ENCODE measurements at places on chromosomes 5 and 9. TPM values are rescaled to one million over a fixed set of nuclear protein-coding genes. Genes with fewer than 3 reads are reported as not detected.

- DNase-seq: peak; percentile 84
Observed at GRCh38 chr9:129174102-129174723, 3.8 kb downstream of the IER5L start.

DNA sequence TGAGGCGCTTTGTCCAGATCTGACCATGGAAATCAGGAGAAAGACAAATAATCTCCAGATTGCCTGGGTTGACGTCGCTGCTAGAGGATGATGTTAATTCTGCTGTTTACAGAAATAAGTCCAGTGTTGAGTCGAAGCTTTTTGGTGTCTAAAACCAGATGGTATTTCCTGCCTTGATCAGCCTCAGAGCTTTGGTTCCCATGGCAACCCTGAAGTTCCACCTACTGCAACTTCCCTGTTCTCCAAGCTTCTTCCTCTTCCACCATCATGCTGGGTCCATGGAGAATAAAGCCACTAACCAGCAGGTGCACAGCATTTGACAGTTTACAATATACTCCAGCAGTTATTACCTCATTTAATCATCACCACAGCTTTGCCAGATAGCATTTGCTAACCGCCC is 18.0 kb upstream of the GABBR2 start:
- peak; percentile 8 for DNase-seq

- DNase-seq: no peak
Observed at GRCh38 chr5:173752653-173753052, 135.5 kb upstream of the CPEB4 start.

- no peak for DNase-seq
Observed at GRCh38 chr5:176738637-176739250, 71.6 kb upstream of the UNC5A start.

DNA sequence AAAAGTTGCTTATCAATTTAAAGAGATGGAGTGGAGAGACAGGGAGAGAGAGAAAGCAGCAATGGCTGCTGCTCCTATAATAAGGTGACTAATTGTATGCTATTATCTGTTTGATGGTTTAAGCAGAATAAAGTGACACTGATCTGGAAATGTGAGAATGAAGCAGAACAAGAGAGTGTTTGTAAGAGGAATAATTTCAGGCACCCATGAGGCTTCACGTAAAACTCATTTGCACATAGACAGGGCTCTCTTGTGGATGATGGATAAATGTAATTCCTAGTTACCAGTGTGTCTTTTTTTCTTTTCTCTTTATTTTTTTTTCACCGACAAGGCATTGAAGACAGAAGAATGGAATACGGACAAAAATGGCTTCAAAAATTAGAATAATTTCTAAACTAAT is 228.8 kb upstream of the TYRP1 start:
- DNase-seq: no peak

DNA sequence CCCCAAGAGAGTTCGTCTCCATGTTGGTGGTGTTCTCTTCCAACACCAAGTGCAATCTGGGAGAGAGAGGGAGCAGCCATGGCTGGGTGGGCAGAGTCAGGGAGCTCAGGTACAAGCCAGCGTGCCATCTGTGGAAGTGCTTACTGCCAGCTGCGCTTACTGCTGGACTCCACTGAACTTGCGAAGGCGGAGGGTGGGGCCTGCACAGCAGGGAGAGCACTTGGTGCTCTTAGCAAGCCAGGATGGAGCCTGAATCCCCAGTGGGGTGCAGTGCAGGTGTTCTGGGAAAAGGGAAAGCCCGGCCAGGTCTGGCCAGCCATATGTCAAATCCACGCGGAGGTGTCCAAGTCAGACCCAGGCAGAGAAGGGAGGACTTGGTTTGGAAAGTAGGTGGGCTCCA is 142.0 kb downstream of the FANCC start:
- DNase-seq: no peak

PCDHB3 gene
- total RNA-seq: 2.0 TPM

IFNA2 gene
- total RNA-seq: not detected

QRFP gene
- total RNA-seq: not detected

DMGDH gene
- 0.13 TPM for total RNA-seq

LEAP2 gene
- 0.77 TPM for total RNA-seq

CCDC192 gene
- total RNA-seq: not detected

FAM151B gene
- total RNA-seq: 3.1 TPM

SLC4A9 gene
- not detected for total RNA-seq
